OCI-LY7 (cell line): ENCODE measurements at places on chromosomes 13 and 19.

GRCh38 chr13:43156916-43157315, 133.5 kb downstream of the DNAJC15 start:
- DNase-seq = no peak

- no peak for DNase-seq
Measured at GRCh38 chr13:94560116-94560515, 35.8 kb downstream of the TGDS start.

GRCh38 chr13:43444081-43444480, 342.7 kb downstream of the ENOX1 start:
- no peak for DNase-seq

DNA sequence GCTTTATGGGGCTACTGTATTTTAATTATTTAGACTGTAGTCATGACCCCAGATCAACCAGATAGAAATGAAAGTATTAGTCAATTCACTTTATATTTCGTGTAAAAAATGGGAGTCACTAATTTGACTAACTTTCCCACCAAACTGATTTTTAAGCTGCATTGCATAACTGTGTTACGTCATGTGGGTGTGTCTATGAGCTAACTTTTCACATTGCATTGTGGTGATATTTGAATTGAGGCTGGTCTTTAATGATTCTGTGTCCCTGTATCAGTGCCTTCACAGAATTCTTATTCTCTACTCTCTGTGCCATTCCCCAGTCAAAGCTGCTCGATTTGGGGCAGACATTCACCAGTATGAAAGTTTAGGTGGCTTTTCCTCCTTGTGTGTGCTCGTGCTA, 172.7 kb upstream of the MAB21L1 start:
- DNase-seq = no peak

DNA sequence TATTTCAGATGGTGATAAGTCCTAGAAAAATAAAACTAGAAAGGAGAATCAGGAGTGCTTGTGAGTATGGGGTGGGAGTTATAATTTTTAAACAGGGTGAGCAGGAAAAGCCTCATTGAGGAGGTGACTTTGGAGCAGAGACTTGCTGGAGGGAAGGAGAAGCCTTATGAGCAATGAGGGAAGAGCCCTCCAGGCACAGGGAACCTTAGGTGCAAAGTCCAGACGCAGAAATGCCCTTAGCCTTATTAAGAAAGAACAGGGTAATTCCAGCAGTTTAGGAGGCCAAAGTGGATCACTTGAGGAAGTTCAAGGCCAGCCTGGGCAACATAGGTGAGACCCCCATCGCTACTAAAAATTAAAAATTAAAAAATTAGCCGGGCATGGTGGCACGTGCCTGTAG, 21.0 kb upstream of the FXYD3 start:
- no peak for DNase-seq

DNA sequence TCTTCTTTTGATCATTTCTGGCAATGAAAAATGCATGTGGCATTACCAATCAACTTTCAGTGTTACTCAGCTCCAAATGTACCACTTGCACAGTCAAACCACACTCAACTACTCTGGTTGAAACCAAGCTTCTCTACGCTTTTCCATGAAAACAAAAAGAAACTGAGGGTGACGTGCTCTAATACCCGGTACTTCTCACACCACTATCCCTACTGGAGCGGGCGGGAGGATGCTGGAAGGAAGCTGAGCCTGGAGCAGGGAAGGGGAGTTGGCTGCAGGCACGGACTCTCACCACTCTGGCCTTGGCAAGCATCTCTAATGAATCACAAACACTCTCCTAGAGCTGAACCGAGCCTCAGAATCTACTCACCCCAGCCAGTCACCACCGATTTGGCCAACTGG, 48.2 kb downstream of the STK24 start:
- no peak for DNase-seq

- no peak for DNase-seq
Measured at GRCh38 chr19:33736787-33737186, 59.9 kb upstream of the KCTD15 start.

GRCh38 chr19:33440682-33441081, 67.2 kb downstream of the CEBPG start:
- DNase-seq = no peak

GRCh38 chr19:11756965-11757364, 9.8 kb upstream of the ZNF441 start:
- DNase-seq = no peak

- no peak for DNase-seq
Measured at GRCh38 chr13:48163061-48163460, 68.2 kb upstream of the MED4 start.

GRCh38 chr19:3450796-3451411, 29.4 kb downstream of the SMIM24 start:
- no peak for DNase-seq

DNA sequence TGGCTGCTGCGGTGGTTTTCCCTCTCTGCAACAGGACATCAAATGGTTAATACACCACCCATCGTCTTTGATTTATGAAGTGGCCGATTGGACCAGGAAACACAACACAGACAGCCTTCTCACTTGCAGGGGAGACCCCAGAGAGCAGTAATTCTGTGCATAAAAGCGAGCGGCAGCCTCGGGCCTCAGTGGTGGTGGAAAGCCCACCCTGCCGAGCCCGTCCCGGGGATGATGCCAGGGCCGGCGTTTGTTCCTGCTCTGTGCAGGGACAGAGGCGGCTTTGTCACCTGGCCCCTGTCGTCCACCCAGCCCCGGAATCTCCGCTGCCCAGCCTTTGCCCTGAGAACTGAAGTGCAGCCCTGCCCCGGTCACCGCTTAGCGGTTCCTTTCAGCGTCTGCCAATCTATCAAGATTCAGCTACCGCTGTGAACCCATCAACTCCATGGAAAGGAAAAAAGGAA, 184.4 kb downstream of the TSHZ3 start:
- DNase-seq = no peak

GRCh38 chr19:8265872-8266271, 42.3 kb downstream of the CD320 start:
- no peak for DNase-seq

- no peak for DNase-seq
Measured at GRCh38 chr13:94352057-94352456, 127.4 kb downstream of the DCT start.

DNA sequence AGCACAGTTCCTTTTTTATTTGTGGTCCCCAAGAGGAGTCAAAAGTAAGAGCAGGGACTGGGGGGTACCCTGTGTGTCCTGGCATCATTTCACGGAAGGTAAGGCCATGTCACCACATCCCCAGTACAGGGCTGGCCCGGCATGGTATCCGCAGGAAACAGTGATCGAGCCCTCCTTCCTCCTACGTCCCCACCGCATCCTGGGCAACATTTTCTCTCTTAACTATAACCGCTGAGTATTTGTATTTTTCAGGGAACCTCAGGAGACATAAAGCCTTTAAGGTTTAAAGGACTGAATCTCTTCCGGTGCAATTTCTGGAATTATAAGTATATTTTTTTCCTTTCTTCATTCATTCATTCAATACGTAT, 13.6 kb upstream of the LATS2 start:
- no peak for DNase-seq

DNA sequence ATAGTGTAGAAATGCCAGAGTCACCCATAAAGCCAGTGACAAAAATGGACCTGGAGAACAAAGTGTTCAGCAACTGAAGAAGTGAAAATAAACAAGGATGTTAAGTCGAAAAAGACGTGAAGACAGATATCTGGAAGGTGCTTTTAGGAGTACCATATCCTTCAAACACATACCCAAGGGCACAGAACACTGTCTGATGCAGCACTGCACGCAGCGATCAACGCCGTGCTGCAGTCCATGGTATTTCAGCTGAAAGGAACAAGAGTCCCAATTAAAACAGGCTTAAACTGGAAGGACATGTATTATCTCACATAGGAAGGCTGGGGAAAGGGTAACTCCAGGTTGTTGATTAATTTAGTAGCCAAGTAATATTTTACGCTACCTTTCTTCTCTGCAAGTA, 108.2 kb downstream of the SGCG start:
- no peak for DNase-seq

GRCh38 chr19:20423381-20424197, 142.0 kb downstream of the ZNF737 start:
- DNase-seq = peak; percentile 38

- DNase-seq = no peak
Measured at GRCh38 chr19:16155128-16155527, 11.6 kb downstream of the HSH2D start.

- peak; percentile 88 for DNase-seq
Measured at GRCh38 chr19:14073261-14073924, 807 bp downstream of the MISP3 start.

DNA sequence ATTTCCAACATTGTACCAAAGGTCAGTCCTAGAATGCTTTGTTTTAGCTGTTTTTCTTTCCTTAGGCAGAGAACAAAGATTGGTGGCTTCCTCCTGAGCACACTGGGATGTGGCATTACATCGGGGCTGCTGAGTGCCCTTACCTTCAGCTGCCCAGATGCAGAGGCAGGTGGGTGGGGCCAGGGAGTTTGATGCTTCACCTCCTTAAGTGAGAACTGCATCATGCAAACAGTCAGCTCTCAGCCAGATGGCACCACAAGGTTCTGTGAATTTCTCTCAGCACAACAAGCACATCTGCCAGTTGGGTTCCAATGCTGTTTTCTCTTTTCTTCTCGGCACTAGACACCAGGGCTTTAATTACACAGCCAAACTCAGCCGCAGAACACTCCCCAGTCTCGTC, 87.4 kb upstream of the UBL3 start:
- no peak for DNase-seq

GRCh38 chr13:48156466-48156865, 61.6 kb upstream of the MED4 start:
- peak; percentile 27 for DNase-seq

DNA sequence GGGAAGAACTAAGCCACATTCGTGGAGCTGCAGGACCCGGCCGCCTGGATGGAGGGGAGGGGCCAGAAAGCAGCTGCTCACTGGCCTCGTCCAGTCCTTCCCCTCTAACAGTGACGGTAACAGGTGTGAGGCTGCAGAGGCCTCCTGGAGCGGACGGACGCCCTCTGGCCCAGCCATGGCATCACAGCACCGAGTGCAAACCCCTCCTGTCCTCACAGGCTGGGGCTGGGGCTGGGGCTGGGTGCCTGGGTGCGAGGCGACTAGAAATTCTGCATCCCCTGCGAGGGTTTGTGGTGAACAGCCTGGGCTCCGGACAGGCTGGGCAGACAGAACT, 3.6 kb downstream of the MICOS13 start:
- no peak for DNase-seq

GRCh38 chr13:49023431-49023830, 47.7 kb downstream of the FNDC3A start:
- no peak for DNase-seq

- DNase-seq = peak; percentile 40
Measured at GRCh38 chr19:46926170-46927071, 65.6 kb downstream of the ARHGAP35 start.

DNA sequence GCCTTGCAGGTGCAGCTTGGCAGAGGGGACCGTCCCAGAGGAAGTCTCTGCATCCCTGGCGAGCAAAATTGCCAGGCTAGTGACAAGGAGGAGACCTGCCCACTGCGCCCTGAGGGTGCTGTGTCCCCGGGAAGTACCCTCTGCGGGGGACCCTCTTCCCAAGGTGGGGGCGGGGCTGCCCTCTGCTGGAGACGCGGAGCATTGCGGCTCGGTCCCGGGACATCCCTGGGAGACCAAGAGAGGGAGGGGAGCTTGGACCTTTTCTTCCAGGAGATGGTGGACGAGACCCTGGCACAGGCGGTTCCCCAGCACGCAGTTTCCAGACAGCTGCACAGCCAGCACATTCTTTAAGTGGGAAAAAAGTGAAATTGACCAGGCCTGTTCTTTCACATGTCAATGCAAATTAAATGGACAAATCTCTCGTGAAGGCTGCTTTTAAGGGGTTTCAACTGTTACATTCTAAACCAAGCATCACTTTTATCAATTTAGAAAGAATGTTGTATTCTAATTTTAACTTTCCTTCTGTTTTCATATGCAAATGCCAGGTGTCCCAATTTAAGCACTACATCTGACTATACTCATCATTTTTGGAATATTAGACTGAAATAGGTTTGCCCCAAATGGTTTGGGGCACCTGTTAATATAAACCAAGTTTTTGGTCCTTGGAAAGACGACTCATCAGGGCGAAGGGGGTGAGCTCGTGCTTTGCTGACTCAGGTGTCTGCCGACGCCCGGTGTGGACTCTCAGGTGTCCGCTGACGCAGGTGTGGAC, 60.7 kb downstream of the MCF2L start:
- DNase-seq = peak; percentile 34

GRCh38 chr19:32800754-32801153, 68.8 kb downstream of the SLC7A9 start:
- no peak for DNase-seq

- no peak for DNase-seq
Measured at GRCh38 chr13:94063096-94063495, 416.4 kb downstream of the DCT start.

DNA sequence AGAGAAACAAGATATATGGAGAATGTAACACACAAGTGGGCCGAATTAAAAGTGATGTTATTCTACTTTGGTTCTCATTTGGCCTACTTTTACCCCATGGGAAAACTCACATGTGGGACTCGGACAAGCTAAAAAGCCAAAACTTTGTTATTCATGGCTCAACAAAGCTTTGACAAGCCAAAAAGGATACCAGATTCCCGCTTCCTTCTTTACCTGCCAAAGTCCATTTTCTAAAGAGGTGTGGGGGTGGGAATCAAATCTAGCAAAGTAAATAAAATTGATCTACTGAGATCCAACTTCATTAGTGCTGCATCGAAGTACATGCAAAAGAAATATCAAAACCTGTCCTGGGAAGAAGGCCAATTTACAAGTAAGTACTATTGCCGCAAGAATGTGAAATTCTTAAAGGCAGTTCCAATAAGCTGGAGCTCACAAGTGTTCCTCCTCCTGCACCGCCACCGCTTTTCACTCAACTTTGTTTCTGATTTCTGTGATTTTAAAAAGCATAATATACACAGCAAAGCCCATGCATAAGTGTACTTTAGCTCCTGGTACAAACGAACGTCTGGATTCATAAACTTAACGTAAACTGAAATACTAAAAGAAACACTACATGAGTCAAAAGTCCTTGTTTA, 1.1 kb downstream of the LNX2 start:
- DNase-seq = no peak

GRCh38 chr13:111090169-111090568, 24.9 kb upstream of the ARHGEF7 start:
- DNase-seq = no peak

DNA sequence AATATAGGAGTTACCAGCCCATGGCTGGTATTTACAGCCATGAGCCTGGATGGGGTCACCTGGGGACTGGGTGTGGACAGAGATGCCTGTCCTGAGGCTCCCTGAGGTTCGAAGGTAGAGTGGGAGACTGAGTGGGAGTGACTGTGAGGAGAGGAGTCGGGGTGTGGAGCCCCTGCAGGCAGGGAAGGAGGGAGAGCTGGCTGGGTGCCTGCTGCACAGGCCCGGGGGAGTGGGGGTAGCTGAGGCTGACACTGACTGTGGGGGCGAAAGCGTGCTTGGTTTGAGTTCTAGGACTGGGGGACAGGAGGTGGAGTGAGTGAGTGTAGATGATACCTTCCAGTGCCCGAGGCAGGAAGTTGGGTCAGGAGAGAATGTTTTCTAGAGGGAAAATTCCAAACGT, 7.1 kb downstream of the RAB11B start:
- DNase-seq = no peak

- no peak for DNase-seq
Measured at GRCh38 chr19:40754611-40755247, 3.7 kb downstream of the SNRPA start.
